Stimulated activated CD8-positive, alpha-beta memory T cell treated with anti-CD3 and anti-CD28 coated beads, Interleukin-15, amount 100 ng/mL, for 4 hours (primary cell): ENCODE measurements at places on chromosomes 5 and 9.

- no peak for DNase-seq
Observed at GRCh38 chr9:27094640-27095298, 14.3 kb upstream of the TEK start.

- DNase-seq: peak; percentile 43
Observed at GRCh38 chr9:131762356-131762932, 22.6 kb upstream of the RAPGEF1 start.

- DNase-seq: no peak
Observed at GRCh38 chr5:37889612-37890317, 49.9 kb upstream of the GDNF start.

DNA sequence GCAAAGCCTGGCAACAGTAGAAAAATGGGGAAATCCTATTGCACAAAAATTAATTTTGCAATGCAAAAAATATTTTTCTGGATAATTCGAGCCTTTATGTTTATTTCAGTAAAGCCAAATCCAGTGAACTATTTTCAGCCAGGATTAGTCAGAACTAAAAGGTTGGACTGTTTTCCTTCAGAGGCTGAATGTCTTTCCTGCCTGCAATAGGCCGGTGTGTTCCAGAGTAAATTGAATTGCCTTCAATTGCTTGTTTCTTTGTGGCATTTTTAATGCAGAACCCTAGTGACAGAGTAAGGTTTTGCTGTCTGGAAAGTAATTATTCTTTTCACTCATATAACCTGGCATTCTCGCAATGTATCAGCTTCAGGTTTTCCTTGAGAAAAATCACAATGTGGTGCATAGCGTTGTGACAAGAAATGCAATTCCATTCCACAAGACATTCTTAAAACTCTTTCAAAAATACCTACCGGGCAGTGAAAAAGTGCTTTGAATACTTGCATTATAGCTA lies 183.7 kb downstream of the GLIS3 start:
- DNase-seq: no peak

DNA sequence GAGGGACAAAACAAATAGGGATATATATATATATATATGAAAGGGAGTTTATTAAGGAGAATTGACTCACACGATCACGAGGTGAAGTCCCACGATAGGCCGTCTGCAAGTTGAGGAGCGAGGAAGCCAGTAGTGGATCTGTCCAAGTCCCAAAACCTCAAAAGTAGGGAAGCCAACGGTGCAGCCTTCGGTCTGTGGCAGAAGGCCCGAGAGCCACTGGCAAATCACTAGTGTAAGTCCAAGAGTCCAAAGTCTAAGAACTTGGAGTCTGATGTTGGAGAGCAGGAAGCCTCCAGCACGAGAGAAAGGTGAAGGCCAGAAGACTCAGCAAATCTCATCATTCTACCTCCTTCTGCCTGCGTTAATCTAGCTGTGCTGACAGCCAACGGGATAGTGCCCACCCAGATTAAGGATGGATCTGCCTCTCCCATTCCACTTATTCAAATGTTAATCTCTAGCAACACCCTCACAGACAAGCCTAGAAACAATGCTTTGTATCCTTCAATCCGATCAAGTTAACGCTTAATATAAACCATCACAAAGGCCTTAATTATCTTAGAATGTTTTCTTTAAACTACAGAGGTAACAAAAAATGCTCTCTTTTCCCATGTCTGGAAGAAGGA lies 23.8 kb upstream of the DAB2 start:
- DNase-seq: no peak

DNA sequence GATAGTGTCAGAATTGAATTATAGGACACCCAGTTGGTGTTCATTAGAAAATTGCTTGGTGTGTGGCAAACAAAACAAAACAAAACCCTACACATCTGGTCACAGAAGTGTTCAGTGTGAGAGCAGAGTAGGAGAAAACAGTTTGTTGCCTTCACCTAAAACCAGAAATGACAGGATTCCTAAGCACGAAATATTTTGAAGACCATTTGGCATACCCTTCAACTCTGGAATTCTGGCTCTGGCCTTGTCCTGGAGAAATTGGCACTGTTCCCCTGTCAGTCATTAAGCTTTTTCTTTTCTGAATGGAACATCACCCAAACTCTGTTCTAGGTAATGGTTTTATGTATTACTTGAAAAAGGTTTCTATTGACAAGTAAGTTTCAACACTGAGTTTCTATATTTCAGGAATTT lies 110.2 kb upstream of the PCA3 start:
- no peak for DNase-seq

GRCh38 chr5:32710550-32711361 lies at the start of gene NPR3:
Gene NPR3 (plus strand): TSS chr5:32711321. CDS start chr5:32711777, 456 bp downstream.
- no peak for DNase-seq

DNA sequence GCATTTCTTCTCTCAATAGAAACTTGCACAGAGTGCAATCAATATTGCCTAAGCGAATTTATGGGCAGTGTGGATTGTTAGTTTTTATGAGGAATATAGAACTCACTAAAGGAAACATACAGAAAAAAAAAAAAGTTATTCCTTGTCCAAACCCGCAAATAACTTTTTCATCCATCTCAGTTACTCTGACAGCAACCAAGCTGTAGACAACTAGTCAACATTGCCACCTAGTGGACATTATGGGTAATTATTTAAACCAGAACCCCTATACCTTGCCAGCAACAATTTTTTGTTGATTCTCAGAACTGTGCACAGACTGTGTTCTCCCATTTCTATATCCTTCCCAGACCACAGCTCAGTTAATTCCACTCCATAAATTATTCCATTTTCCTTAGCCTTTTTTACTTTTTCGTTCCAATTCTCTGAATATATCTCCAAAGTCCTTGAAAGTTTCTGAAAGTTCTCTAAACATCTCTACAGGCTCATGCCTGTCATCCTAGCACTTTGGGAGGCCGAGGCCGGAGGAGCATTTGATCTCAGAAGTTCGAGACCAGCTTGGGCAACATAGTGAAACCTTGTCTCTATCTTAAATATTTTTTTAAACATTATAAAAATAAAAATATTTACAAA lies 2.6 kb upstream of the AFAP1L1 start:
- DNase-seq: no peak

DNA sequence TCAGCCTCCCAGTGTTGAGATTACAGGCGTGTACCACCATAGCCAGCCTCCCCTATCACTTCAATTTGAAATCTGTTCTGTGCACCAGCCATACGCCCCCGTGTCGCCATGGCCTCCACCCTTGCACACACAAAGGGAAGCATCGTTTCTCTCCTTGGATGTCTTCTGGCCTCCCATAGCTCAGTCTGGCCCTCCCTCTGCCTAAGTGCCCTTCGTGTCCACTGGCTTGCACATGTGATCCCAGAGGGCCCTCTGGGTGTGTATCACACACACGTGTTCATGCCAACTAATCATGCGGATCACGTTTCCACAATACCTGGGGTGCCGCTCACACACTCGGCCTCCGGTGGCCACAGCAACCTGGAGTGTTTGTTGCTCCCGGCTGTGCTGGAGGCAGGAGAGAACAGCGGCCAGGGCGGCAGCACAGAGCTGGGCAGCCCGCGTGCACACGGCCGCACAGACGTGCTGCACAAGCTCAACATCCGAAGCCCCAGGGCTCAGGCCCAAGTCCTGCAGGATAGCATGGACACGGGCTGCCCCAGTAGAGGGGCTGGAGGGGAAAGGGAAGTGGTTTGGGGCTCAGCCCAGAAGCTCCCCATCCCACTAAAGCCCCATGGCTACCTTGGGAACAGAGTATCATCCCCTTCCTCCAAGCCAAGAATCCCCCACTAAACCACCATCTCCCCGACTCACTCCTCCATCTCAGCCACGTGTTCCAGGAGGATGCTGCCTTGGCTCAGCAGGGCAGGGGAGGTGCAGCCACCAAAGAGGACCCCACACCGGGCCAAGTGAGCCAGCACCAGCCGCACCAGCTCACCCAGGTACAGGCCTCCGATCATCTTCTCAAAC lies 10.9 kb downstream of the HK3 start:
- DNase-seq: no peak

GRCh38 chr5:9543311-9543920 lies 2.5 kb downstream of the SEMA5A start:
- no peak for DNase-seq

DNA sequence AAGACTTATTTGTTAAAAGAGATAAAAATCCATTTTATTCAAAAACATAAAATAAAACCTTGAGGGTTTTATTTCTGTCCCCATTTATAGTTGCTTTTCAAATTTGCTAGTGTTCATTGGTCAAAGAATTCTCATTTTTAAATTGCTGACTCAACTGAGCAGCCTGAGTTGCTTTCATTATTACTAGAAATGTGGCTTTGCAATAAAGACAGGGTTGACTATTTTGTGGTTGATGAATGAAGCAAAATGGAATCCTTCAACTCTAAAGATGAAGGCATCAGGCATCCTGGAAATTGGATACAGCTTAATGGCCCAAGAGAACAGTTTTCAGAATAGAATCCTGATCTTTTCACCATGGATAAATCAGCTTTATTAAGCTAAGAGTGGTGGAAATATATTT lies 23.9 kb upstream of the PPP3R2 start:
- DNase-seq: no peak

DNA sequence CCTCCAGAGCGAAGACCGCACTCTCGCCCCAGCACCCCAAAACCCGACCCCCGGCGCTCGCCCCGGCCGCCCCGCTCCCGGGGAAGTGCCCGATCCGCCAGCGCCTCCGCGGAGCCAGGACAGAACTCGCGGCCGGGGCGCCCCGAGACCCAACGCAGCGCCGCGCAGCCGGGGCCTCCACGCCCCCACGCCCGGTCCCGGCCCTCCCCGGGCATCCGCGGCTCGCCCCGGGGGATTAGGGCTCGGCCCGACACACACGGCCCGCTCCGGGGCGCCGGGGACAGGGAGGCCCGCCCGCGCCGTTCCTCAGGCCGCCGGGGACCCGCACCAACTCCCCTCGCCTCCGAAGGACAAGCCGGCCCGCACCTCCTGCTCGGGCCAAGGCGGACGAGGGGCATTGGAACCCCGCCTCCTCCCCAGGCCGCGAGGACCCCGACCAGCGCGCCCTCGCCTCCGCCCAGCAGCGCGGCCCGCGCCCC lies 544 bp downstream of the FNBP1 start:
- DNase-seq: no peak

DNA sequence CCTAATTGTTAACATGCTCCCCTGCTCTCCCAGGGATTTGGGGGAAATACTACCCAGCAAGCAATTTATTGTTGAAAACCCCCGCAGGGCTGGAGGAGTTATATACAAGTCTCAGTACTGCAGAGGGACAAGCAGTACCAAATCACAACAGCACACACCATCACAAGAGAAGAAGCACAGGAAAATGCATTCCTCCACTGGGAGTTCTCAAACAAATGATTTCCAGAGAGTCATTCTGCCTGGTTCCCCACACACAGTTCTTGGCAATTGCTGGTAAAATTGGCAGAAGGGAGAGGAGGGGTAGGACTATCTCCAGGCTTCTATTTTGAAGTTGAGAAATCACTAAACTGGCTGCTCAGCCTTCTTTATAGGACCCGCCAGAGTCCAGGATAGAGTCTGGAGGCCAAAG lies 16.8 kb downstream of the SIL1 start:
- no peak for DNase-seq

DNA sequence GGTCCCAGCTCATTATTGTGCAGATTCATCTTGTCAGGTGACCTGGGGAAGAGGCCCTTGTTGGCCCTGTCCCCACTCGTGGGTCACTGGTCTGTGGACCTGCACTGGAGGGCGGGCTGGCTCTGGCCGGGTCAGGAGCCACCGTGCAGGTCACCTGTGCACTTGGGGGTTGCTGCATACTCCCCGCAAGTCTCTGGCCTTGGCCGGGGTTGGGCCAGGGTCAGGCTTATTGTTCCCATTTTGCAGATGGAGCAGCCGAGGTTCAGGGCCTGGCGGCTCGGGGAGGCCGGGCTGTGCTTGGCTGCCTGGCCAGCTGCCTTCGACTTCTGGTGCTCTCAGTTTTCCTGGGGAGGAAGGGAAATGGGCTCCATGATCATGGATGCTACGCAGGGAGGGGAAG lies 108.3 kb upstream of the FCN2 start:
- no peak for DNase-seq

GRCh38 chr5:110549301-110549700 lies 177.2 kb downstream of the TMEM232 start:
- DNase-seq: no peak

DNA sequence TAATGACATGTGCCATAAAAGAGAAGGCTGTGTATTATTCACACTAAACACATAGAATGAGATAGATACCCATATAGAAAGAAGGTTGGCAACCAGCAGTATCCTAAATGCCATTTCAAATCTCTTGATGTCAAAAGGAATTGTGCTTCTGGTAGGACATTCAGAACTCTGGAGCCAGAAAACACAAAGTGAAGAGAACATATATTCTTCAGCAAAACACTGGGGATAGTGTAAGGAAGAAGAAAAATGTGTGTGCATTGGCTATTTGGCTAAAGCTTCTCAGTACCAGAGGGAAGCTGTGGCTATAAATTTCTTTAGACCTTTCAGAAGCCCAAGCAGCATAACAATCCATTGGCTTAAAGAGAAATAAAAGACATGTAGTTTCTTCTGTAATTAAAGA lies 551.6 kb upstream of the C9orf72 start:
- no peak for DNase-seq

DNA sequence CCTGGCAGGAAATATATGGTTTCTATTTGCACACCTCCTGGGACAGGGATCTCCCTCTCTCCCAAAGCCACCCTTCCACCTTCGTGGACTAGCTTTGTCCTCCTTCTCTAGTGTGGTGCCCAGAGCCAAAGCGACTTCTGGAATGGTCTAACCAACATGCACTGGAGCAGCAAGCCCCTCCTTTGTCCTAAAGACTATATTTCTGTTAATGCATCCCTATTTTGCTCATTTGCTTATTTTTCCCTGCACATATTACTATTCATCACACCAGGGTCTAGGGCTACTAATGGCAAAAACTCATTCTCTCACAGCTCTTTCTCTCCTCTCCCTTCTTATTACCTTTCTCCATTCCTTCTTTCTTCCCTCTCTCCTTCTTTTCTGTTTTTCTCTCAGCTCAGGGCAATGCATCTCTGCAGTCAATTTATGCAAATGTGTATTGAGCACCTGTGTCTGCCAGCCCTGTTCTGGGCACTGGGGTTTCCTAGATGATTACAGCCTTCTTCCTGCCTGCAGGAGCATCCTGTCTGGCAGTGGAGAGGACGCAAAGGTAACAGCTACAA lies 2.8 kb upstream of the NEURL1B start:
- no peak for DNase-seq

- DNase-seq: no peak
Observed at GRCh38 chr9:71897577-71897976, 13.4 kb downstream of the ABHD17B start.

DNA sequence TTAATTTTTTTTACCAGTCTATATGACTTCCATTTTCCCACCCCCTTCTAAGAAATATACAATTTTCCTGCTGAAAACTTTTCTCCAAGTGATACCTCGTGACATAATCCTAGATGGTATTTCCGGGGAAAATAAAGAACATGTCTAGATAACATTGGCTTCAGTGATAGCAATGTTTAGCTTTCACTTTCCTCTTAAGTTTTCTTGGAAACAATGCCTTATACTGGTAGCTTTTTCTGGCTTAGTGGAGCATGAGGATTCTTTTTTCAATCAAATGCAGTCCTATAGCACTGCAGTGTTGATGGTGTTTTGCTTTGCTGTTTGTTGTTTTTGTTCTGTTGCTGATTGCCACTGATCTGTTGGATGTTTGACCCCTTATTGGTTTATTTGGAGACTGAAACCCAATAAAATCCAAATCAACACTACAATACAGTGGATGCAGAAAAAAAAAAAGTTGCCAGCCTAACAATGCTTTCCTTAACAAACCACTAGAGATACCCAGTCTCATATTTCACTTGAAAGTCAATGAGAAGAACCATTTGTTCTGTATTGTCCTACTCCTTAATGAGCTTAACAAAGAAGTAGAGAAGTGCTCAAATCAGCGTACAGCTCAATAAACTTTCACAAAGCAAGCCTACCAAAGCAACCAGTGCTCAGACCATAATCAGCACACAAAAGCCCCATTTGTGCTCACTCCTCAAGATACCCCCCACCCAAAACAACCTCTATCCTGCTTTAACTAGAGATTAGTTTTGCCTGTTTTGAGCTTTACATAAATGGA lies 74.2 kb upstream of the GRAMD2B start:
- DNase-seq: no peak
